ENCODE measurements at places on chromosomes 5 and 9.

GRCh38 chr5:147509710-147510651, at the start of gene DPYSL3:
DPYSL3 (minus strand) TSS chr5:147510068; CDS start chr5:147509858, 210 bp downstream.
- DNase-seq, result no peak

DNA sequence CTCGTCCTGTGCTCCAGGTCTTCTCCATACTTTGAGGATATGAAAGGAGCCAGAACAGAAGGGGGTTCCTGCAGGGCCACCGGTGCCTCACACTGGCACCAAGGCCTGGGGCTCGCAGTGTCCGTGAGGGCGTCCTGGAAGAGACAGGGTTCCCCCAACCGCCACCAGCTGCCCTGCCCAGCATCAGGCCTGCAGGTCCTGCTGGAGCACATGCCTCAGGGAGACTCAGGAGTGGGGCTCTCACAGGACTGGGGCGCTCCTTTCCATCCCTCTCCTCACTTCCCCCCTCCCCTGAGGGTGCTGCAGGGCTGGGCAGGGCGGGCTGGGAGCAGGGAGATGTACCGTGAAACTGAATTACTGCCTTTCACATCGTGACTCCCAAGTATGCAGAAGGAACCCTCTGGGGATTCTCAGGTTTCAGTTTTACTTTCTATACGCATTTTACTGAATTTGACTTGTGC, 31.7 kb downstream of the CEP72 start:
- no peak for DNase-seq

GRCh38 chr5:108168915-108169314, 213.0 kb downstream of the FBXL17 start:
- DNase-seq, result no peak

DNA sequence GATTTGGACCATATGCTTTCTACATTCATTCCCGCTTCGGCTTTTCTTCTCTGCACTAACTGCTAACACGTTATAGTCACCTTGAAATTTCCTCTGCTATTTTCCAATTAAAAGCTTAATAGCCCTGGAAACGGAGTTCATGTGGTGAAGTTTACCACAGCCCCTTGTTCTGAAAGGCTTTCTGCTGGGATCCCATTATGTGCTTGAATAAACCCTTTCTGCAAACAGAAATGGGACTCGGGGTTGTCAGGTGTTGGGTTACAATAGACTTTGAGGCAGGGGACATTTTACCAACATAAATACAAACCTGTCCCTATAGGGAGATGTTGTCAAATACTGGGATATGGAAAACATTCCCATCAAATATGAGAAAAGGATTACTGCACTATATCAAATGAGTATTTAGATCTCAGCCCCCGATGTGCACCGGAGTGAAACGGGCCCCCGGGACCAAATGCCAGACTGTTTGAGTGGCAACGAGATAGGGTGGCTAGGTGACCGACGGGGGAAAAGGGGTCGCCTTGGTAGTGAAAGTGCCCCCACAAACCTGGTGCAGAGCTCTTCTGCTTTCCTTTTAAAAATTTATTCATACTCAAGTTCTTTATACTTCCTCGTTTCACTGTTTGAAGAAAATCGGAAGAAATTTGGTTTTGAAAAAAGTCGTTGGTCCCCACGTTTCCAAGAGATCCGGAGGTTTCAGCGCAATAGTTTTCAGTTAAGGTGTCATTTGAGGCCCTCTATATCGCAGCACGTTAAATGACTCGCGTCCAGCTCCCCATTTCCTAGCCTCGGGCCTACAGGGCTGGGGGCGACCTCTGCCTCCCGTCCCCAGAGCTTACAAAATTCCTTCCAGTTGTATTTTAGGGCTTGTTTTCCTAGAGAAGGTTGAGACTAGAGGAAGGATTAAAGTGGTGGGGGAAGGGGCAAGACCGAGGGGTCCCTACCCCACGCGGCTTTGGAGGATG, 2.1 kb upstream of the DMRT3 start:
- DNase-seq, result no peak

DNA sequence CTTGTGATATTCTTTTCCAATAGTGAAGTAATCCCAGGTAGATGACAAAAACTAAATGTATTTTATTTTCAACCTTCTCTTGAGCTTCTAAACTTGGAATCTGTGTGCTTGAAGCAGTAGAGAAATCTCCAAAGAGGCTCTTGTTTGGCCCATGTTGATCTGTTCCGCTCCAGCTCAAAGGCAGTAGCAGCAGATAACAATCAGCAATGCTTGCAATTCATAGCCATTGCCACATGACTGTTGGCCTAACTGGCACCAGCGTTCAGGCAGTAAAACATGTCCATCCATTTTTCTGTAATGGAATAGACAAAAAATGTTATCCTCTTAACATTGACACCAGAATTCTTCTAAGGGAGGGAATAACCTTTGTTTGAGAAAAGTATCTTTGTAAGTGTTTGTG, 270.7 kb upstream of the MSX2 start:
- no peak for DNase-seq

DNA sequence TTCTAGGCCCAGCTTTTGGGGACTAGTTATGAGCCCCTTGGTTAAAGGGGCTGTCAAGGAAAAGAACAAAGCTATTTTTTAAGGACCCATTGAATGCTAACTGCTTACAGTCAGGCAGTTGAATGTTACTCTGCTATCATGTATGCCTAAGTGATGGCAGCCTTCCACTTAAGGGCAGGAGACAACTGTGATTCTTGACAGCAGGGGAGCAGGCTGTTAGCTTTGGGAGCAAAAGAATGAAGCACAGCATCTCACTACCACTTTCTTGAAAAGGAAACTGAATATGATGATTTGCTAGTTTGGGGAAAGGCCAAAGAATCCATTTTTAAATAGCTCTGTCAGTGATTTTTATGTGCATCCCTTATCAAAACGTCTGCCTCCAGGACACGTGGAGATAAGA, 221.6 kb downstream of the SH3GL2 start:
- DNase-seq, result no peak

DNA sequence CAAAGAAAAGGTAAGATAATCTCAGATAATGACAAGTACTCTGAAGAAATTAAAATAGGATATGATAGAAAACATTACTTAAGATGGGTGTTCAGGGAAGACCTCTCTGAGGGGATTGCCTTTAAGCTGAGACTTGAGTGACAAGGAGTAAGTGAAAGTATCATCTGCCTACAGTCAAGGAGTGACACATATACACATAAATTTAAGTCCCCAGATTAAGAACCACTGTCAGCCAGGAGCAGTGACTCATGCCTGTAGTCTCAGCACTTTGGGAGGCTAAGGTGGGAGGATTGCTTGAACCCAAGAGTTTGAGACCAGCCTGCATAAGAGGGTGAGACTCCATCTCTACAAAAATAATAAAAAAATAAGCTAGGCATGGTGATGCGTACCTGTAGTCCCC, 19.7 kb upstream of the ANKHD1 start:
- no peak for DNase-seq

DNA sequence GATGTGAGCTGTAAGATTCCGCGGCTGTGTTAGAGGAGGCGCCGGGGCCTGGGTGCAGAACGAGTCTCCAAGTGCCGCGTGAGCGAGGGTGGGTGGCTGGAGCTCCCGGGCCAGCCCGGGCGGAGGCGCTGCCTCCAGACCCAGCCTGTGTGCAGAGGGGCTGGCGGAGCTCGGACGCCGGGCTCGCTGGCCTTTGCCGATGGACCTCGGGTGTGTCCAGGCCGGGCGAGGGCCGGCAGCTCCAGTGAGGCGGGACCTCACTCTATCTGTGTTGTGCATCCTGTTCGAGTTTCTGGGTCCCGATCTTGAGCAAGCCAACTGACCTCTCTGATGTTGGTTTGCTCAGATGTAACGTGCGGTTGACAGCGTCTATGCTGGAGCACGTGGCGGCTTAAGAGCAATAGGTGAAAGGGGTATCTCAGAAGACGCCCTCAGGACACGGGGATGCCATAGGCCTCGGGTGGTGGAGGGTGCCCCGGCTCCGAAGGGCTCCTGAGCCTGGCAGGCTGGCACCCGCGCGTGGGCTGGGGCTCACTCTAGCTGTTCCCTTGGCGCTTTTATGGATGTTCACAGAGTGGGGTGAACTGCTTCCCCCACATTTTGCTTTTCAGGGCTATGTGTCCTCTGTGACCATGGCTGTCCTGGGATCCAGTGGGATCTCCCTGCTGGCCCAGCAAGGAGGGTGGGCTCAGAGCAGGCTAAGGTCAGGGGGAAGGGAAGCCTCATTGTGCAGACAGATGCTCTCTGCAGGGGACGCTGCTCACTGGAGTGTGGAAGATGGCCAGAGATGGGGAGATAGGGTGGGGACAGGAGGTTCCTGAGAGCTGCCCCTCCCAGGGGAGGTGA, 69.8 kb downstream of the MRPL36 start:
- DNase-seq, result no peak

GRCh38 chr9:130997925-130998596, 10.9 kb upstream of the LAMC3 start:
- peak; percentile 64 for DNase-seq

DNA sequence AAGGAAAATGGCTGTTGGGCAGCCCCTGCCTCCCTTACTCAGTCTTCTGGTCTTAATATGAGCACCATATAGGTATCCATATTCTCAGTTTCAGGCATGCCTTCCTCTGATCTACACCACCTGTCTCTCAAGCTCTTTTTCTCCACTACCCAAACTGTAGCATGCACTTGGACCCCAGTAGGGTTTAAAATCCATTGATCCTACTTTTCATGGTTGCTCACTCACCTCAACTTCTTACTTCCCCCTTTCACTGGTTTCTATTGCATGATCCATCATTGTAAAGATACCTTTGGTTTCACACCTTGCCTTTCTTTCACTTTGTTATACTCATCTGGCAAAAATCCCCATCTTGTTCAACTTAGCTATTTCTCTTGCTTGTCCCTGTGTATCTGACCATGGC, 159.4 kb downstream of the KDM4C start:
- DNase-seq, result no peak

DNA sequence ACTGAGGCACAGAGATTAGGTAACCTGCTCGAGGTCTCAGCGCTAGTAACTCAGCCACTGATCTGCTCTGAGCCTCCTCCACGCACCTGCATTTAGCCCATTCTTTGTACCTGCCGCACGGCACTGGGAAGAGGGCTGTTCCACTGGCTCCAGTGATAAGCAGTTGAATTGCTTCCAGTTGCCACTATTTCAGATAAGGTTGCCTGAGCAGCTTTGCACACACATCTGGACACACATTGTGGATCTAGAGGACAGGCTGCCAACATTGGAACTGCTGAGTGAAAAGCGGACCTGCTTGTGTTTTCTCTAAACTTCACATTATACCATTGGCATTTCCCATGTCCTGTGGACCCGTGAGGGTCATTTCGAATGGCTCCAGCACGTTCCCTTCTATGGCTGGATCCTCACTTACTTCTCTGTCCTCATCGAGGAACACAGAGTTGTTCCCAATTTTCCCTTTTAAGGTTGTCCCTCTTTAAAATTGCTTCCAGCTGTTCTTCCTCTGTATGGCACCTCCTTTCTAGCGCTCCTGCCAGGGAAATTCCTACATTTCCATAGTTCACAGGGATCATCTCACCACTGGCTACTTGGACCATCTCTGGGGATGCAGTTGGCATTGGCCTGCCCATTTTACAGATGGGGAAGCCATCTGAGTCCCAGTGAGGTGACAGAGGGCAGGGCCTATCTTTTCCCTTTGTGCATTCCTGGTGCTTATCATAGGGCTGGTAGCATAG, 45.9 kb upstream of the RPL26L1 start:
- no peak for DNase-seq

DNA sequence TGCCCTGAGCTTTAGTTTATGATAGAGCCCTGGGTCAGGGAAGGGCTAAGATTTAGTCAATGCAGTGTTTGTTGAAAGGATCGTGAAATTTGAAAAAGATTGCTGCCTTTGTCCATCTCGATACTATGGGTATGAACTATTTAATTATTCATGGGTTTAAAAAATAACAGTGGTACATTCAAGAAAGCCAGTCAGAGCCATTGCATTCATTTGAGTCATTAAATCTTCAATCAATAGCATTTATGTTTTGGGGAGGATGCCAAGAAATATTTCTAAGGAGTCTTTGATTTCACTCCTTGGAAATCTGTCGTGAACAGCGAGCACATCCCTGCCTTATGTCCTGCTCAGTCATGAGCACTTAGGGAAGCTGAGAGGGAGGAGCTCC, 54.4 kb upstream of the LRRTM2 start:
- no peak for DNase-seq

DNA sequence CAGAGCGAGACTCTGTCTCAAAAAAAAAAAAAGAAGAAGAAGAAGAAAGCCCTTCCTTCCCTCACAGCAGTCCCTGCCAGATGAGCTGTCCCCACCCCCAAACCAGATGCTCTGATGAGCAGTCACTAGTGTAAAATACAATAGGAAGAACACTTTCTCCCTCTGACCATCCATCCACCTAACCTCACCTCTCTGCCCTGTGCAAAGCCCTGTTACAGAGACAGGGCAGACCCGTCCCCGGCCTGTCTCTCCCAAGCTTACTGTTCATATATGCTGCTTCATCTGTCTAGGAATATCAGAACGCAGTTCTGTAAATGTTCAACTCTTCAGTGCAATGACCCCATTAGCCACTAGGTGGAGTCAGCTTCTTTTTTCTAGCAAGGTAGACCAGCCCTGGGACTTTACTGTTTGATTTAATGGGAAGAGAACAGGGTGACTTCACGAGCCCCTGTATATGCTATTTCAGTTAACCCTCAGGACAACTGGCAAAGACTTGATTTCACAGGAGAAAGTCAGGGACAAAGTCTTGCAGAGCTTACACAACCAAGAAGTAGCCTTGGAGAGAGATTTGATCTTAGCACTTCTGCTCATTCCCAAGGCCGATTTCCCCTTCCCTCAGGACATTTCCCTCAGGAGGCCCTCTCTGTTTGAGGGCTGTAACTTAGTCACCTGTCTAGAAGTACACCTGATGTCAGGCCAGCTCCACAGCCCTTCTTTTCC, 14.9 kb upstream of the FGFR4 start:
- DNase-seq, result peak; percentile 60

GRCh38 chr9:21559402-21560280, 77.5 kb upstream of the IFNE start:
- DNase-seq, result peak; percentile 42

DNA sequence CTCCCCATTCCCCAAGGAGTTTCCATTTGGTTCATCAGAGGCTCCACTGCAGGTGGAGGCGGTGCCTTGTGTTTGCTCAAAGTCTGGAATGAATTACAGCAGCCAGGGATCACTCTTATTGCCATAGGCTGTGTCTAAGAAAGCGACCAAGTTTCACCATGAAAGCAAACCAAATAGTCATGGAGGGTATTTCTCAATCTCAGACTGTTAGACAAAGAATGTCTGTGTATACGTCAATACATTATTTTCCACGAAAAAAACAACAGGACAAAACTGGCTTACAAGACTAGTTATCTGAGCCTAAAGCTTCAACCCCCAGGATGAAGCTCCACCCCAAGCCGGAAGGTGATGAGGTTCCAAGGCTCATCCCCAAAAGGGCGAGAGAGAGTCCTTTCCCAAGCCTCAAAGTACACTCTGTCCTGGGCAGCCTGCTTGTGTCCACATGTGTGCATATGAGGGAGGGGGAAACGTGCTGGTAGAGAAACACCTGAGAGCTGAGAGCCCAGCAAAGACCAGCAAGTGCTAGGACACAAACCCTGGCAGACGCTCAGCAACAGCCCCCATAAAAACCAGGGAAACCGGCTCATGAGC, 4.3 kb downstream of the B4GALT1 start:
- no peak for DNase-seq

GRCh38 chr9:110370315-110370714, 32.7 kb upstream of the TXNDC8 start:
- DNase-seq, result no peak

- DNase-seq, result no peak
Observed at GRCh38 chr5:167488371-167488770, 803.1 kb upstream of the WWC1 start.

Measured in stimulated activated CD4-positive, alpha-beta T cell treated with anti-CD3 and anti-CD28 coated beads, Interleukin-4, amount 100 ng/mL, for 48 hours (primary cell).